ENCODE measurements at places on chromosomes 13 and 19. TPM values are rescaled to one million over a fixed set of nuclear protein-coding genes. Genes with fewer than 3 reads are reported as not detected.

The ZIC2 gene
- 1.3 TPM for total RNA-seq

The PINLYP gene
- total RNA-seq: 5.8 TPM

The ZNF177 gene
- 20.7 TPM for total RNA-seq

The ETV2 gene
- total RNA-seq: 4.8 TPM

The ZNF43 gene
- 30.4 TPM for total RNA-seq

The LGALS14 gene
- not detected for total RNA-seq

The PCP2 gene
- total RNA-seq: 130 TPM

The ZNF577 gene
- 85.2 TPM for total RNA-seq

DNA sequence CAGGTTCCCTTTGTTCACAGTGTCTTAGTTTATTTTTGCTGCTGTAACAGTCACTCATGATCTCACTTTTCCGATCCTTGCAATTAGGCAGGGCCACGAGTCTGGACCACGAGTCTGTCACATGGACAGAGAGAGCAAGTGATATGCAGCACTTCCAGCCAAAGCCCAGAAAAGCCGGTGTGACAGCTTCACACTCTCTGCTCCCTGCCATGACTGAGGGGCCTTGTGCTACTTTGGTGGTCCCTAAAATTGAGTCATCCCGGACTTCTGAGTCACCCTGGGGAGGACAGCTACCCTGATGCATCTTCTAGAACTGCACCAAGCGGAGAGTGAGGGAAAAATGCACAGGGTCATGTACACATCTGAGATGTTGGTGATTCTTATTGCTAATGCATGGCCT lies 179.6 kb downstream of the EFNB2 start:
- DNase-seq: no peak

DNA sequence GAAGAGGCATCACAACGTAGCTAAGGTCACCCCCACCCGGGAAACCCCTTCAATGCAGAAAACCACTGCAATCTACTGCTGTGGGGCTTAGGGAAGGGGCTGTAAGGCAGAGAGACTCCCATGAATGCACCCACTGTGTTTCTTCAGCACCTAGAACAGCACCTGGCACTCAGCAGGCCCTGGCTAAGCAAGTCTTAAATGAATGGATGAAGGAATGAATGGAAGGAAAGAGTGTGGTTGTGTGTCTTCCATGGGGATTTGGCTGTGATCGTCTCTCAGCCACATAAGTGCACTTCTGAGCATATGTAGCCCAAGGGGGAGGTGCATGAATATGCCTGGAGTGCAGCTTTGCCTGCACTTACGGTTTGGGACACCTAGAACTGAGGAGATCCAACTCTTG lies 2.9 kb downstream of the CCDC159 start:
- no peak for DNase-seq

DNA sequence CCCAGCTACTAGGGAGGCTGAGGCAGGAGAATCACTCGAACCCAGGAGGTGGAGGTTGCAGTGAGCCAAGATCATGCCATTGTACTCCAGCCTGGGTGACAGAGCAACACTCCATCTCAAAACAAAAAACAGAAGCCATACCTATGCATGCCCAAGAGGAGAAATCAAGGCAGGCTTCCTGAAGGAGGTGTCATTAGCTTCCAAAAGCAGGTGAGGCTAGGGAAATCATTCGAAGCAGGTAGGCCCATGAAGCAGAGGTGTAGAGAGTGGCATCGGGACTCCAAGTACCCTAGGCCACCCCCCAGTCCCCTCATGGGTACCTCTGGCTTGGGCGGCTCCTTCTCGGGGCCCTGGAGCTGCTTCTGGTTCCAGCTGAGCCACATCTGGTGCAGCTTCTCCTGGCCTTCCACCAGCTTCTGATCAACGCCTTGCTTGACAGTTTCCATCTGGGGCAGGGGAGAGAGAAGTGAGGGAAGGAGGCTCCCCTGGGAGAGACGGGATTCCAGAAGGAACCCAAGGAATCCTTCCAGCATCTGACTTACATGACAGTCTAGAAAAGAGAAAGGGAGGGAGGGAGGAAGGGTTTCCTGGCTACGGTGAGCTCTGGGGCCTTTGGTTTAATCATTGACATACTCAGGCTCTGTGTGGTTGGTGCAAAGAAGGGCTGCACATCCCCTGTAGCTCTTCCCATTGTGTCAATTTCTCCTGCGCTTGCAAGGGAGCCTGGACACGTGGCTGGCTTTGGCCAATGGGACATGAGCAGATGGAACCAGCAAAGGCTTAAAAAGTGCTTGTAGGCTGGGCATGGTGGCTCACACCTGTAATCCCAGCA lies 13.1 kb upstream of the TICAM1 start:
- DNase-seq: no peak

- DNase-seq: no peak
Measured at GRCh38 chr19:55486043-55486970, 1.3 kb downstream of the NAT14 start.

GRCh38 chr13:61136515-61136914 lies 279.1 kb downstream of the PCDH20 start:
- DNase-seq: no peak

GRCh38 chr19:19170053-19170872 lies at the start of gene MEF2B:
Gene MEF2B, minus strand, starts transcription at chr19:19170263. Its CDS starts 19,528 bp downstream, at chr19:19150735.
- peak; percentile 87 for DNase-seq

DNA sequence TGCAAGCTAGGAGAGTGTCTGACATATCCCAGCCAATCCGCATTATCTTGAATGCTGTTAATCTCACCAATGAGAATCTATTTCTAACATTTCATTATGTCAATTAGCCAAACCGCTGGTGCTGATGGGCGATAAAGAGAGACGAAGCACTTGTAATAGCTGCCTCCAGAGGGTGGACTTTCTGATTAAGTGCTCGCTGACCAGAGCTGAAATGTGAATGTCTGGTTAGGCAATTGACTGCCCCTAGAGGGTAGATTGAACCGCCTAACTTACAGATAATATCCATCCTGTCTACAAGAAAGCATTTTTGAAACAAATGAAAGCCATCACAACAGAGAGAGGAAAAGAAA lies 552 bp upstream of the GRWD1 start:
- DNase-seq: peak; percentile 61
